SK-N-SH (cell line): ENCODE measurements at places on chromosomes 2 and 18.
A peak's percentile ranks its signal among the peaks of the same experiment; 100 is the strongest.

GRCh38 chr2:181588546-181588945 is 68.4 kb downstream of the CERKL start:
- DNase-seq, result no peak

DNA sequence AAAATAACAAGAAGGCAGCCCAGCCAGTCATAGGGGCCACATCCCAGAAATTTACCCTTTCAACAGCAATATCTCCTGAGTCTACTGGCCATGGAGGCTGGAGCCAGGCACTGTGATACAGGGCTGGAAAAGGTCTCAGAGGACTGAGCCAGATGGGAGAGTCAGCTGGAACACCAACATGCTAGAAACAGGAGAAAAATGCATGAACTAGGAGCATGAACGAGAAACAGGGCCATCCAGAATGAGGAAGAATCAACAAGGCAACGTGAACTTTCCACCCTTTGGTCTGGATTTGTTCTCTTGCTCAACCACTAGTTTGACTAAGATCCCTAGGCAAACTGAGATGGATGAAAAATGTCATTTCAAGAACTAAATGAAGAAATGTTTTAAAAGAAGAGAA is 13.1 kb downstream of the PID1 start:
- no peak for DNase-seq

DNA sequence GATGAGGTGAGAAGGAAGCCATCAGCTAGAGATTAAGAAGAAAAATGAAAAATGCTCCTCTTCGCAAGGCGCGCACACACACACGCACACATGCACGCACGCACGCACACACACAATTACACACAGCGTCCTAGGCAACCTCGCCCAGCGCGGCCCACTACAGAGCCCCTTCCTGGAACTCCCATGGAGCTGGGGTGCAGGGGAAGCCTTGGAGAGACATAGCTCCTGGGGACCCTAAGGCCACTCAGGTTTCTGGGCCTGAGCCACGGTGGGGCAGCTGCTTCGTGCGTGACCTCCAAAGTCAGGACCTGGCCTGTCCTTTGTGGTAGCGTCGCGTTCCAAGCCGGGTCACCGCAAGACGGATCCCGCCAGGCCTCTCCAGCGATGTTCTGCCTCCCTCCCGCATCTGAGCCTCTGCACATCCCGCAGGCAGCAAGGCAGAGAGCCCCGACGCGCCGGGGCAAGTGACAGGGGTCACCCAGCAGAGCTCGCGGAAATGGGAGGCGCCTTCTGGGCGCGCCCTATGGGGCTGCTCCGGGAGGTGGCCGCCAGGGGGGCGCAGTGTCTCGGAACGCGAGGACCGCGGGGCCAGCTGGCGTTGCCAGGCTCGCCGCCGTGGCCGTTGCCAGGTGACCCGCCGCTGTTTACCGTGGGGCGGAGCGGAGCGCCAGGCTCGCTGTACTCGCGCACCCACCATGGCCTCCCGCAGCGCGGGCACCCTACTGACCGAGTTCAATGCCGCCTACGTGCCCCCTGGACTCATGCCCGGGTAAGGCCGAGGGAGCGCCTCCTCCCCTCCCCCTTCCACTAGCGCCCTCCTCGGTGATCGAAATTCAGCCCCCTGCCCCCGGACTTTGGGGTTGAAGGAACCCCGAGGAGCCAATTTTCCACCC is 79.0 kb downstream of the CIB4 start:
- DNase-seq, result peak; percentile 99

DNA sequence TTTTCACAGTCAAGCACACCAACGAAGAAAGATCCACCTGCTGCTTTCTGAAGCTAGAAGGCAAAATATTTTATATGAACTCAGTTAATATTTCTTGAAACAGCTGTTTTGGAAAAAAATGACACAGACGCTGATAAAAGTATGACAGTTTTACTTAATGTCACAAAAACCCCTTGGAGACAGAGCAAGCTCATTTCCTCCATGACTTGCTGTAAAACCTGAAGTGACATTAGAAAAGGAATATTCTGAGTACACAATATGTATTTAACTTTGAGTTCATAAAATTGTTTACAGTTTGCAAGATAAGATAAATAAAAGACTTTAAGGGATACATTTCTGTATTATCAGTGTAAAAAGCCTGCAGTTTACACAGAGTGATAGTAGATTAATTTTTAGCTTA is 105.4 kb downstream of the DSEL start:
- DNase-seq, result no peak

- no peak for DNase-seq
Observed at GRCh38 chr2:521853-522530, 155.2 kb downstream of the TMEM18 start.

GRCh38 chr18:73812423-73812822 is 335.2 kb downstream of the FBXO15 start:
- no peak for DNase-seq

GRCh38 chr2:118968042-118968441 is 26.0 kb downstream of the MARCO start:
- no peak for DNase-seq
